Stimulated activated naive CD8-positive, alpha-beta T cell treated with anti-CD3 and anti-CD28 coated beads, Interleukin-15, amount 100 ng/mL, for 72 hours (primary cell): ENCODE measurements at places on chromosomes 12 and 14.

- DNase-seq: no peak
These were observed 599 bp upstream of the CPSF6 start for GRCh38 chr12:69238589-69239351.

DNA sequence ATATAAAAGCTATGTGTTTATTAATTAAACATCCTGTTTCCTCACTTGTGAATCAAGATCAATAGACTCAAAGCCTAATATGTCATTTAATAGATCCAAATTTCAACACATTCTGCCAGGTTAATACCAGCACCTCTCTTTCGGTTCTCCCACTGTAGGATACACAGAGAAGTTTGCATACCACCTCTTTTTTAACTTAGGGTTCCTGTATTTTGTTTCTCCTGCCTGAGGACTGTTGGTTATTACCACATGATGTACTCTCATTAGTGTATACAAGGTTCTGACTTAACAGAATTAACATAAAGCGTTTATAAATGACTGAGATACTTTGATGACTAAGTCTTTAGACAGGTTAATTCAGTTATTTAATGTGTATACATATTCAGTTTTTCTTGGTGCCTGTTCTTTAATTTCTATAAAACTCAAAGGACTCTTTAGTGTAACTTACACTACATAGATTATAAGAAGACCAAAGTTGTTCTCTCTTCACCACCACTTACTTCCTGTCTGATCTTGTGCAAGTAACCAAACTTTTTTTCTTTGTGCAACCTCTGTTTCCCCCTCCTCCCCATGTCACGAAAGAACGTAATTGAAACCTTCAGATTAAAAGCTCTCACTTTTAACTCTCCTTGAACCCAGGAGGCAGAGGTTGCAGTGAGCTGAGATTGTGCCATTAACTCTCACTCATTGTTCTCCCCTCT, 89.8 kb upstream of the DNM1L start:
- no peak for DNase-seq

- no peak for DNase-seq
These were observed 37.5 kb upstream of the SINHCAF start for GRCh38 chr12:31363416-31363809.

GRCh38 chr12:12986775-12987331, 13.2 kb downstream of the HEBP1 start:
- no peak for DNase-seq

DNA sequence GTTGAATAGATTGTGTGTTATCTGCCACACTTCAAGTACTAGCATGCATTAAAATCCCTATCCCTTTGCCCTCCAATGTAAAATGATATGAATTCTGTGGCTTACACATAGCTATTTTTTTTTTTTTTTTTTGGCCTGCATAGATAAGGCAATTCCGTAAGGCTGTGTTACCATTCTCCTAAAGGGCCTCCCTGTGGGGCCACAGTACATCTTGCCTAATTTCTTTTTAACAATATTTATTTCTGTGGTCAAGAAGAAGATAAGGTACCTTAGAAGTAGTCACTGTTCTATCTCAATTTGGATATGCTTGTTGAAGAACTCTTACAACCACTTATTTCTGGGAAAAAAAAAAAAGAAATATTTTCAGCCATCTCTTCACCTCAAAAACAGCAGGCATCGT, 19.8 kb downstream of the FLRT2 start:
- no peak for DNase-seq

DNA sequence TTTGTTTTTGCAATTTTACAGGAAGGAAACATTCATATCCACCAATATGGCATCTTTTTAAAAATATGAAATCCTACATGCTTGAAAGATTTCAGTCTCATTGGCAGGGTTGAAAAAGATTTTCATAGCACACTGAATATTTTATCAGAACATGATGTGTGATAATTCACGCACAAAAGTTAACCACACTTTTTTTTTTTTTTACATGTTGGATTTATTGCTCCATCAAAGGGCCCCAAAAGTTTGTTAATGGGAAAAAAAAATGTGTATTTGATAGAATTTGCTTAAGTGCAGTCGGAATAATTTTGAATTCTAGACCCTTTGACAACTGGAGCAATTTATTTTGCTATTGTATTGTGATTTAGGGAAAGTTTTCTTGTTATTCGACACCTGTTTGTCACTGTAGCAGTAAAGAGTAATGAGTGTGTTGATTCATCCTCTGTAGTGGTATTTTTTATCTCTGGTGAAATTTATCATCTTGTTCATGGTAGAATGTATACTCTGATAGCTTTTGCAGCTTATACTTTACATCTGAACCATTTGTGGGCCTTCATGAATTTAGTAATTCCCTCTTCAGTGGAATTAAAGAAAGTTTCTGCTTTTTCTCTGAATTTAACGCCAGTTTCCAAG, 1.1 kb downstream of the EML1 start:
- DNase-seq: no peak

- DNase-seq: peak; percentile 19
These were observed 62.8 kb downstream of the HRK start for GRCh38 chr12:116818341-116818856.

- no peak for DNase-seq
These were observed 14.9 kb upstream of the POLR3B start for GRCh38 chr12:106342397-106343213.

DNA sequence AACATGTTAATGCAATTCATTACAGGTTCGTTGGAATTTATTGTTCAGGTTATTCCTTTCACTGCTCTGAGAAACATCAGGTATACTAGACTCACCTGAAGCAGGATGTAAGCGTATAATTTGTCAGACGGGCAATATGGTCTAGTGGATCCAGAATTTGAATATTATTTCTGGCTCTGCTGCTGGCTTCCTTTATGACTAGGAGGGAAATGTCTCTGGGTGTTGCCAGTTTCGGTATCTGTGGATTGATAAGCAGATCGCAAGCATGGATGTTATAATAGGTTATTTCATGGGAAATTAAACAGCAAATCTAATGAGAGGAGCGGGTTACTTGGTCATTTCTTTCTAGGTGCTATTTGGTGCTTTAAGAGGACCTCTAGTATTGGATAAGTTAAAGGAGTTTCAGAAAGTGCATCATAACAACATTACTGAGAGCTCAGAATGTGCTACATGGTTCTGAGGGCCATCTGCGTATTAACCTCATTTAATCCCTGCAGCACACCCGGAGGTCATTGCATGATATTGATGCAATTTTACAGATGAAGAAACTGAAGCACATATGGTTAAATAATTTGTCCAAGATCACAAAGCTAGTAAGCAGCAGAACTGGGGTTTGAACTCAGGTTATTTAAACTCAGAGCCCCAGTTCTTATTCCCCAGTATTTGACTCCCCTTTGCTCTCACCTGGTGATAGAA, 47.3 kb upstream of the BCAT1 start:
- DNase-seq: no peak

GRCh38 chr14:67269298-67270060, 28.2 kb downstream of the PALS1 start:
- no peak for DNase-seq

- peak; percentile 35 for DNase-seq
These were observed 61.9 kb upstream of the MAX start for GRCh38 chr14:65164068-65164824.

GRCh38 chr14:55139141-55139540, 10.1 kb downstream of the LGALS3 start:
- DNase-seq: no peak

DNA sequence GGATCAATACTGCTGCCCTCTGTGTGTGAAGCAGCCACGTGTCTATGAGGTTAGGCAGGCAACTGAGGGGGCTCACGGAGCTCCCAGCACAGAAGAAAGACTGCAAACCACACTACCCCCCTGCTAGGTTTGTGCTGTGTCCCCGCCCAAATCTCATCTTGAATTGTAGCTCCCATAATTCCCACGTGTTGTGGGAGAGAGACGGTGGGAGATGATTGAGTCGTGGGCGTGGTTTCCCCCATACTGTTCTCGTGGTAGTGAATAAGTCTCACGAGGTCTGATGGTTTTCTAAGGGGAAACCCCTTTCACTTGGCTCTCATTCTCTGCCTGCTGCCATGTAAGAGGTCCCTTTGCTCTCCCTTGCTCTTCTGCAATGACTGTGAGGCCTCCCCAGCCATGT, 68.6 kb downstream of the ACTN1 start:
- peak; percentile 33 for DNase-seq

- no peak for DNase-seq
These were observed 13.2 kb downstream of the DTX1 start for GRCh38 chr12:113069751-113070116.

DNA sequence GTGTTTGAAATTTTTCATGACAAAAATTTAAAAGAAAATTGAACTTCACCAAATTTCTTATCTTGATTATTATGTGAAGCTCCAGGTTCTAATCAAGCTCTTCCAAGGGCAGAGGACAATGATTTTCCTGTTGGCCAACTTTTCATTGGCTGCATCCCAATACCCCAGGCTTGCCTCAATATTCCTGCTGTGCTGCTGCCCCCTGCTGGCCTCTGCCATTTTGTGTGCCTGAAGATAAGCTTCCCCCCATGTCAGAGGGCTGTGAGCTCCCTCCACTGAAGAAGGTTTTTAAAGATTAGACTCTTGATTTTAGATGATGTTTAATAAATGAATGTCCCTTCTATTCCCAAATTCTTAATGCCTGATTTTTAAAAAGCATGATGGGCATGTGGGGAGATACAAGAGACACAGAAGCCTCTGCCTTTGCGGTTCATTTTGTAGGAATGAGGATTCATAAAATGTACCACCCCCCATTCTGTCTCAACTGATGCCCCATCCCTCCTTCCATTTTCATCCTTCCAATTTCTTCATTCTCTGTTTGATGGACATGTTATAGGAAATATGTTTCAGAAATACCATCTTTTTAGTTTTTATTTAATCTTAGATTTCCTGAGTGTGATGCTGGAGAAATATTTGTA, 76.7 kb upstream of the RGS6 start:
- DNase-seq: peak; percentile 50

DNA sequence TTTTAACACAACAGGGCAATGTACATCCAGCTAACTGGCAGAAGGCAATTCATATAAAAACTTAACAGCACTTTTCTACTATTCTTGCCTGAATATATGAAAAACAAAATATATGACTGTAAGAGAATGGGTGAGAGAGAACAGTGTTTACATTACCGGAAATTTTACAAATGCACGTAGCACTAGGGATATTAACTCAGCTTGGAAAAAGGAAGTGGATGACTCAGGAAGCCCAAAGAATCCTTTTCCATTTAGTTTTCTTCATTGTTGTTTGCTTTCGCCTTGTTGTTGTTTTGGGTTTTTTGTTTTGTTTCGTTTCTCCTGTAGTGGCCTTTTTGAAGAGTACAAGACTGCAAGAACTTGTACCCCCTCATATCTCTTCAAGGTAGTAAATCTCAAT, 295.5 kb downstream of the EGLN3 start:
- DNase-seq: no peak

GRCh38 chr12:131592972-131593371, 117.9 kb upstream of the SFSWAP start:
- peak; percentile 21 for DNase-seq

DNA sequence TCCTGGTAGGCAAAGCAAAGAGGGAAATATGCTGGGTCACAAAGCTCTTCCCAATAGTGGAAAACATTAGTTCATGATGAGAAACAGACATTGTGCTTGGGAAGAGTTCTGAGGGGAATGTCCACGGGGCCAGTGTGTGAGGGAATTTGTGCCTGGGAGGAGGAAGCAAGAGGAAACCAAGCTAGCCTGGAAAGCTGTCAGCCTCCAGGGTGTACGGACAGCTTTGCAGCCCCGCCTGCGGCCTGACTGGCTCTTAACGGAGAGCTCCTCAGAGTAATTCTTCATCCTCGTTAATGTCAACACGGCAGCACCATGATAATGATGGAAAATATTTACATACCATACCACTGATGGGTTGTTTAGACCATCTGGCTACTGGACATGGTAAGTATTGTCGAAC, 32.4 kb downstream of the PITPNM2 start:
- DNase-seq: no peak

- DNase-seq: no peak
These were observed 486.7 kb downstream of the APAF1 start for GRCh38 chr12:99131751-99132199.

GRCh38 chr12:61991661-61992060, 268.5 kb upstream of the USP15 start:
- DNase-seq: no peak

- no peak for DNase-seq
These were observed at the start of gene BHLHE41 for GRCh38 chr12:26124446-26125399. BHLHE41 (minus strand) TSS chr12:26125037; CDS start chr12:26124779, 258 bp downstream.

GRCh38 chr12:27332714-27333402, at the start of gene BMAL2:
BMAL2 (plus strand) TSS chr12:27332836; CDS start chr12:27333073, 237 bp downstream.
- peak; percentile 54 for DNase-seq

- no peak for DNase-seq
These were observed 478 bp downstream of the RITA1 start for GRCh38 chr12:113186033-113186365.

- no peak for DNase-seq
These were observed 614.7 kb upstream of the FOXG1 start for GRCh38 chr14:28151926-28152325.

- DNase-seq: no peak
These were observed 4.3 kb upstream of the BRMS1L start for GRCh38 chr14:35821564-35822411.

DNA sequence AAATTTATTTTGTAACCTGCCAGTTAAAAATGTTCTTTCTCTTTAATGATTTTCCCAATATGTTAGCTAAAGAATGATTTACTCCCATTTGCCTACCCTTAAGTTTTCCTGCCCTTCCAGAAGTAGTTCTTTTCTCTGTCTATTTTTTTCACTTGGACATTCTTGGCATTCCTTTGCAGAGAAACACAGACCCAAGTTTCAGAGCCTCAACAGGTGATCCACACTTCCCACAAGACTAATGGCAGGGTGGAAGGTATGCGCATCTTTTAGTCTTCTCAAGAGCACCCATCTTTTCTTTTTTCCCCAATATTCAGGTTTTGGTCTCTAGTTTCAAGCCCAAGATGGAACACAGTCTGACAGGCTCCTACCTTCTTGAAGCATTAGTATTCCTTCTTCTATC, 420.7 kb downstream of the ADAMTS20 start:
- no peak for DNase-seq

GRCh38 chr12:107325075-107325608, 231.8 kb upstream of the CRY1 start:
- no peak for DNase-seq

GRCh38 chr12:56565510-56566101, 44.0 kb downstream of the RBMS2 start:
- peak; percentile 19 for DNase-seq
